ENCODE measurements at places on chromosomes 5 and 9. TPM values are rescaled to one million over a fixed set of nuclear protein-coding genes. Genes with fewer than 3 reads are reported as not detected.

UNC5A gene
- total RNA-seq = 0.12 TPM

PDZD2 gene
- 0.19 TPM for total RNA-seq

PPIC gene
- 59.2 TPM for total RNA-seq

DBH gene
- total RNA-seq = not detected
